NCI-H187 (cell line): ENCODE measurements at places on chromosomes 3 and 15.
A peak's percentile ranks its signal among the peaks of the same experiment; 100 is the strongest.

DNA sequence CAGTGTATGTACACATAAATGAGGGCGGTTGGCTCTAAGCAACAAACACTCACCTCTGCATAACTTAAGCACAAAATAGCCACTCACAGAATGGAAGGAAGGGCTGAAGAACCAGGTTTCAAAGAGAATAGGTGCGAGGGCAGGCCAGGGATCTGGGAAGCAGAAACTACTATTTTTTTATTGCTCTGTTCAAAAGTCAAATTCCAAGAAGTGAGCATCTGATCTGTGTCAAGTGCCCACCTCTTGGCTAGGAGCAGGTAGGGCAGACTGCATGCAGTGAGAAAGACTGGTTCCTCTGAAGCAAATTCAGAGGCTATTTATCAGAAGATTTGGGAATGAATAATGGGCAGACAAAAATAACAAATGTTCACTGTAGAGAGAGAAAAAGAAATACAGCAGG lies 336.4 kb upstream of the CTNNB1 start:
- no peak for DNase-seq

GRCh38 chr15:73371812-73372211 lies 3.1 kb upstream of the HCN4 start:
- DNase-seq = no peak

DNA sequence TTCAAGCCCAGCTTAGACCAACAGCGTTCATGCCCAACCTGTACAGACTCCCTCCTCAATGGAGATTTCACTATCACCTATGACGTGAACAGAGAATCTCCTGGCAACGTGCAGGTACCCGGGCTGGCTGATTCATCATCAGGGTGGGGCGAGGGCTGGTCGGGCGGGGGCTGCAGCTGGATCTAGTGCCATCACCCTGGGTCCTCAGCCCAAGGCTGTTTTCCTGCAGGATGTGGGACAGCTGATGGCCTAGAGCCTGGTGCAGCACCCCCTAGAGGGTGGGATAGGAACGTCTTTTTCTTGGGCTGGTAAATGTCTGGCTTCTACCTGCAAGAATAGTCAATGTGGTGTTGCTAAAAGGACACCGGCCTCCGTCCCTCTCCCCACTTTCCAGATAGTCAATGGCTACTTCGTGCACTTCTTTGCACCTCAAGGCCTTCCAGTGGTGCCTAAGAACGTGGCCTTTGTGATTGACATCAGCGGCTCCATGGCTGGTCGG lies 4.4 kb downstream of the ITIH3 start:
- DNase-seq = no peak

- DNase-seq = no peak
Observed at GRCh38 chr15:63178034-63178433, 11.4 kb upstream of the RAB8B start.

GRCh38 chr3:189621948-189622603 lies 9.1 kb upstream of the TP63 start:
- DNase-seq = no peak

DNA sequence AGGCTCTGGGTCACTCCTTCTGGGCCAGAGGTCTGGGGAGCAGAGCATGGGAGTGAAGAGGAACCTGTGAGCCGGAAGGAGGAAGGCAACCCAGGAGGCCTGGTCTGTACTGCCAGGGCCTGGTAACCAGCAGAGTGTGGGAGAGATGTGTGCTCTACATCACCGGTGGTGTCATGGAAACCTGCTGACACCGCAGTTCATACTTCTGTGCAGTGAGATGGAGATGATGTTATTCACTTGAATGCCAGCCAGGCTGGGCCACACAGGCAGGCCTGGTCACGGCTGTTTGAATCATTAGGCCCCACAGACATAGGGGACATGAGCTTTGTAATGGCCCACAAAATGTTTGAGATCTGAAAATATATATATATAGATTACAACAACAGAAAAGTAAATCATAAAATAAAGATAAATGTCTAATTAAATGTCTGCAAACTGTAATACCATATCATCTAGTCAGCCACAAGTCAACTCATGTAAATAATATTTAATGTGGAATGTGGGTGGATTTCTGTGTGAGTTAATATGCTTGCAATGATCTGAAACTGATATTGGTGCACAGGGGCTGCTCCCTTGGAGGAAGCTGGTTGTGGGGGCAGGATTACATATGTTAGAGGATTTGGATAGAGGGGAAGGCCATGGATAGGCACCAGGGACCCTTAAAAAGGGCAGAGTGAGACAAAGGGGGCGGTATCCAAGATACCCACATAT lies 108.5 kb upstream of the PFN2 start:
- no peak for DNase-seq

- DNase-seq = no peak
Observed at GRCh38 chr3:196335503-196335948, 2.7 kb downstream of the TM4SF19 start.

DNA sequence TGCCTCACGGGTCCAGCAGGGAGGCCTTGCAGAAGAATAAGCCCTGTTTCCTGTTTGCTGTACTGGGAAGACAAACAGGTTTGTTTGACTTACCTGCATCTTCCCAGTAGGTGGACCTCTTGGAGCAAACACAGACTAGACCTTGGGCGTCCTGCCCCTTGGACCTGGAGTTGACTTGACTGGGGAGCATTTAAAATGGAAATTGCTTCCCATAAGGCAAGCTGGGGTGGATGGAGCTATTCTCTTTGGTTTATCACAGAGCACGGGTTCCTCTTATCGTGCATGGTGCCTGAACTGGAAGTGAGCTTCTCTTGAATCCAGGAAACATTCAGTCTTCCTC lies 151.4 kb downstream of the RPLP1 start:
- DNase-seq = no peak

GRCh38 chr3:74531491-74531890 lies 83.0 kb downstream of the CNTN3 start:
- DNase-seq = no peak

DNA sequence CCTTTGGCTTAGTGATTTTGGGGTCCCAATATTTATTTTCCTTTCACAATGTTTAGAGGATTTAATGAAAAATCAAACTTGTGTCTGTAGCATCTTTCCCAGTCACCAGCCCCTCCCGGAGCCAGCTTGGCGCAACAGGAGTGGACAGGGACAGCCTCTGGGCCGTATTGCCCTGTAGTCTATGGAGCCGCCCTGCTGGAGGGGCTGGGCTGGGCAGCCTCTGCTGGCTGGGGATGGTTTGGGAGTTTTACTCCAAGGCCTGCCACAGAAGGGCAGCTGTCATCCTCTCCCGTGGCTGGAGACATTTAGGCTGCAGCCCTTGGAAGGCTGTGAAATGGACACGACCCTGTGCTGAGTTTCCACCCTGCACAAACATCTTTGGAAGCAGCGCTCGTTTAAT lies 89.4 kb upstream of the RGMA start:
- no peak for DNase-seq

- DNase-seq = no peak
Observed at GRCh38 chr3:187739094-187739560, 6.1 kb downstream of the BCL6 start.

DNA sequence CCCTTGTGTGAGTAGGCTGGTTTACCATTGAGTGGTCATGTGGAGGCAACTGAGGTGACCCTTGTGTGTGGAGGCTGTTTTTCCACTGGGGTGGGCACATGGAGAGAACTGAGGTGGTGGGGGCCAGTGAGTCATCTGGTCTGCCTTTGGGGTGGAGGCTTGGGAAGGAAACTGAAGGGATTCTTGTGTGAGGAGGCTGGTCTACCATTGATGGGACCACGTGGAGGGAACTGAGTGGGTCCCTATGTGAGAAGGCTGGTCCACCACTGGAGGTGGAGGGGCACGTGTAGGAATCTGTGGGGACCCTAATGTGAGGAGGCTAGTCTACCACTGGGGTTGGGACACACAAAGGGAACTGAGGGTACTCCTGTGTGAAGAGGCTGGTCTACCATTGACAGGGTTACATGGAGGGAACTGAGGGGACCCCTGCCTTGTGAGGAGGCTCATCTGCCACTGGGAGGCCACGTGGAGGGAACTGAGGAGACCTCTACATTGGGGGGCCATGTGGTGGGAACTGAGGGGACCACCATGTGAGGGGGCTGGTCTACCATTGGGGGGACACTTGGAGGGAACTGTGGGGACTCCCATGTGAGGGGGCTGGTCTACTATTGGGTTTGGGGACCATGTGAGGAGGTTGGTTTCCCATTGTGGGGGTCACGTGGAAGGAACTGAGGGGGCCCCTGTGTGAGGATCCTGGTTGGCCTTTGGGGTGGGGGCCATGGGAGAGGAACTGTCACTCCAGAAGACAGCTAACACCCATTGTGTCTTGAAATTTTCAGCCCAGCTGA lies 164.5 kb downstream of the WNT7A start:
- DNase-seq = no peak

DNA sequence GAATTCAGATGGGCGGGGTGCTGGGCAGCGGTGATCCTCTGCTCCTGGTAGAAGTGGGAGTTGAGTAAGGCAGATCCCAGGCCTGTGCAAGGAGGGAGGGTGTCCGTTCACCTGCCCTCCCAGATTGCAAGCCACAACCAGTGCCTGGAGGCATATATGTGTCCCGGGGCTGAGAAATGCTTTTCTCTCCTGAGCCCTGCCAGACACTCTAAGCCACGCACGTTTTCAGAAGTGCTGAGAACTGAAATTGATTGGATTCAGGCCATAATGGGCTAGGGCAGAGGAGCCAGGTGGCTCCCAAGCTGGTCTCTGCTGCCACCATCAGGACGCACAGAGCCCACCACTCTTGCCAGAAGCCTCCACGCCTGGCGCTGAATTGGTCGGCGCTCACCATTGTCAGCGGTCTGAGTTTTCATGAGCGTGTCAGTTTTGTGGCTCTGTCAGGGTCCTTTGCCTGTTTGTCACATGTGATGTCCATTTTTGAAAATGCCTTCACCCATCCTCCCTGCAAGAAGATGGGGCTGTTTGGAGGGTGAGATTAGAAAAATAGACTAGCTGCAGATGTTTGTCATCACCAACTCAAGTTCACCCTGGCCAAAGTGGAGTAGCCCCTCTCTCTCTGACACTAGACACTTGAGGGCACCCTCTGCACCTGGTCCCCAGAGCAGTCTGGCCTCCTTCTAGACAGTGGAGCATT lies 15.4 kb upstream of the BFSP2 start:
- DNase-seq = peak; percentile 17

DNA sequence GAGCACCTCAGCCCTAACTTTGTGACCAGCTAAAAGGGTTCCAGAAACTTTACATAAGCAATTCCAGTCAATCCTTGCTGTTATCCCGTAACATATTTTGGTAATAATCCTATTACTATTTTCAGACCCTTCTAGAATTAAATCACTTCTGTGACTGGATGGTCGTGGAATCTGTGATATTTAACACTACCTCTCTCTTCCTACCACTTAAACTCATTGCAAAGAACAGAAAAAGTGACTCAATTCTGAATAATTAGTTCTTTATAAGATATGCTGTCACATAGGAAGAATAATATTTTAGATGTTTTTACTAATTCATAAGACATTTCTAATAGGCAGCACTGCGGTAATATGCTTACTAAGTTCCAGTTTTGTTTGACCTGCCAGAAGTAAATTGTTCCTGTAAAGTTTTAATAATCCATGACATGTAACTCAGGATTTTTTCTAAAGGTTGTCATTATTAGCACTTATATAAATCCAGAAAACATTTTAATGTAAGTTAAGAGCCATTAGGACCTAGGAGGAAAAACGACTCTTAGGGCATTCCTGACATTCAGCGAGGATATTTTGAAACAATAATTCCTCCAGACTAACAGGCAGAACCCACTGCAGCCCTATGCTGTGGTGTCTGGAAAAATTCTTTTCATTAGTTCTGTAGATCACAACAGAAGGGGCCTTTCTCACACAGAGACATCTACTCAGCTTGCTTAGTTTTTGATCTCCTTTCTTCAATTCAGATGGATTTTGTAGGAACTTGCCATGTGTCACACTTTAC lies 113.3 kb upstream of the MBNL1 start:
- no peak for DNase-seq

GRCh38 chr3:43870844-43871626 lies 180.3 kb downstream of the ABHD5 start:
- no peak for DNase-seq

DNA sequence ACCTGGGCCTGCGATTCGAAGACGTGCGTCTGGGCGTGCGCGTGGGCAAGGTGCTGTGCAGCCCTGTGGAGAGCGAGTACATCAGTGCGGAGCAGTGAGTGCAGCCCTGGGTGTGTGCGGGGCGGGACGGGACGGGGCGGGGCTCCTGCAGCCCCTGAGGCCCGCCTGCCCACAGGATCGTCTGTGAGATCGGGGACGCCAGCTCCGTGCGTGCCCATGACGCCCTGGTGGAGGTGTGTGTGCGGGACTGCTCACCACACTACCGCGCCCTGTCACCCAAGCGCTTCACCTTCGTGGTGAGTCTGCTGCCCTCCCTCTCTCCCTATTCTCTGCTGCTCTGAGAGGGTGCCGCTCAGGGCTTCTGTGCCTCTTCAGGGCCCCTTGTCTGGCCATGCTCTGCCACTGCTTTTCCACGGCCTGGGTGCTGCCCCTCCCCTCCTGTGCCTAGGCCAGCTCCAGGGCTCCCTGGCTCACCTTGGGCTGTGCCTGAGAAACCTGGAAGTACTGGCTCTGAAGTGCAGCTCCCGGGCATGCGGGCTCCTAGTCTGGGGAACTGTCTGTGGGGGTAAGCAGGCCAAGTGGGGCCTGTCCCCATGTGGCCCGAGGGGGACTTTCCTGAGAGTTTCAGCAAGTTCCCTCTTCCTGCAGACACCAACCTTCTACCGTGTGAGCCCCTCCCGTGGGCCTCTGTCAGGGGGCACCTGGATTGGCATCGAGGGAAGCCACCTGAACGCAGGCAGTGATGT lies 31.8 kb downstream of the PLXNA1 start:
- DNase-seq = no peak

DNA sequence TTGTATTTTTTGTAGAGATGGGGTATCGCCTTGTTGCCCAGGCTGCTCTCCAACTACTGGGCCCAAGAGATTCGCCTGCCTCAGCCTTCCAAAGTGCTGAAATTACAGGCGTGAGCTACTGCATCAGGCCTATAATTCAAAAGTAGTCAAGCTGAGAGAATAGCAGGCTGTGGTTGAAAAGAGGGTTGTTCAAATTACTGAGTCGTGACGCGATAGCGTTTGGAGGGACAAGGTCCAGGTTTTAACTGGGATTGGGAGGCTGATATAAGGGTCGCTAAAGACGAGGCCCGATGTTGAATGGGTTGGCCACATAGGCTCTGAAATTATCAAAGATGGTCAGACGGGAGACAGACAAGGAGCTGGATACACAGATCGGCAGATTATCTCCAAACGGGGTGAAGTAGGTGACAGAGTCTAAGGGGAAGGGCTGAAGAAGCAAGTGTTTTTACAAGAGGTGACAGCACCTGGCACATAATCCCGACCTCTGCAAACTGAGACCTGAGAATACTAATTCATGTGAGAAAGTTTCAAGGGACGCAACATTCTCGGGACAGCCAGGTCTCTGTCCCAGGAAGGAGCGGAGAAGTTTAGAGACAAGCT lies 759 bp upstream of the ARID3B start:
- no peak for DNase-seq

DNA sequence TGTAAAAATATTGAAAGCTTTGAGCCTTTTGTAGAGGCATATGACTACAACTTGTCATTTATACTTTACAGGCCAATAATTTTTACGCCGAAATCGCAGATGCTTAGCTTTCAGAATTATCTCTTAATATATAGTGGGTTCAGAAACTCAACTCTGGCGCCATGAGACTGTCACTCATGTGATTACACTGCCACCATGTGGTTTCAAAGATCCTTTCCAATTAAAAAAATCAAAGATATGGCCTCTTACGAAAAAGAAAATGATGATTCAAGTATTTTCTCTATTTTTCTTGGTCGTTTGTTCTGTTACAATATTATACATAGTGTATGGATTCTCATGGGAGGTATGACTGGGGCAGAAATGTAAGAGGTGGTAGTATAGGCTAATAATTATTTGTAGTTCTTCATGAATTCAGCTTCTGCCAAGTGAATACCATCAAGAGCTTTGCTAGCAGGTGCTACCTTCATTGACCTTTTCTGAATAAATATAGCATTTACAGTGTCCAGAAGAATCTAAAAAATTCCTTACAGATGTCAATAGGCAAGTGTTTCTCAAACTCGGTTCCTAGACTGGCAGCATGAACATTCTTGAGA lies 751.7 kb upstream of the GOLIM4 start:
- DNase-seq = no peak
